ENCODE measurements at places on chromosomes 3 and 15.

- no peak for DNase-seq
These were observed 1045.7 kb upstream of the CFAP20DC start for GRCh38 chr3:60095516-60095915.

GRCh38 chr15:91099616-91099994, 452 bp upstream of the SV2B start:
- DNase-seq: peak; percentile 82

GRCh38 chr3:156449710-156450574, 105.0 kb downstream of the SSR3 start:
- DNase-seq: peak; percentile 53

DNA sequence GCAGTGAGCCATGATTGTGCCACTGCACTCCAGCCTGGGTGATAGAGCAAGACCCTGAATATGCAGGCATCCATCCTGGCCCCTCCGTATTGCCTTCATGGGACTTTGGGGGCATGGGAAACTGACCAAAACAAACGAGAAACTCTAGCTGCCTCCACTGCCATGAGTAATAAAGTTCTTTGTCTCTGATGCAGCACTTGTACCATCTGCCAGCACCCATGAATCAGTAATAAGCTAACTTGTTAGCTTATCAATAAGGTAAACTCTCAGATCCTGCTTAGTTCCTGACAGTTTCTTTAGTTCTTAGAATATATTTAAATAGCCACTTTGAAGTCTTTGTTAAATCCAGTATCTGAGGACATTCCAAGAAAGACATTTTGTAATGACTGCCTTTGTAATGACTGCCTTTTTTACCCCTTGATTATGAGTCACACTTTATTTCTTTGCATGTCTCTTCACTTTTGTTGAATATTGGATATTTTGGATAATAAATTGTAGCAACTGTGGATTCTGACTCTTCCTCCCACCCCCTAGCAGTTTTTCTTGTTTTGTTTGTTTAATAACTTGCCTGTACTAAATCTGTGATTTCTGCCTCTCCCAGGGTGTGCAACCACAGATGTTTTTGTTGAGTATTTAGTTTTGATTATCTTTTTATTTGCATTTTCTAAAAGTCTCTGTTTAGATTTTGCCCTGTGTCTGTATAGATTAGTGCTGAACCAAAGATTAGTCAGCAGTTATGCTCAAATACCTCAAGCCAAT, 136.9 kb downstream of the HCN4 start:
- no peak for DNase-seq

DNA sequence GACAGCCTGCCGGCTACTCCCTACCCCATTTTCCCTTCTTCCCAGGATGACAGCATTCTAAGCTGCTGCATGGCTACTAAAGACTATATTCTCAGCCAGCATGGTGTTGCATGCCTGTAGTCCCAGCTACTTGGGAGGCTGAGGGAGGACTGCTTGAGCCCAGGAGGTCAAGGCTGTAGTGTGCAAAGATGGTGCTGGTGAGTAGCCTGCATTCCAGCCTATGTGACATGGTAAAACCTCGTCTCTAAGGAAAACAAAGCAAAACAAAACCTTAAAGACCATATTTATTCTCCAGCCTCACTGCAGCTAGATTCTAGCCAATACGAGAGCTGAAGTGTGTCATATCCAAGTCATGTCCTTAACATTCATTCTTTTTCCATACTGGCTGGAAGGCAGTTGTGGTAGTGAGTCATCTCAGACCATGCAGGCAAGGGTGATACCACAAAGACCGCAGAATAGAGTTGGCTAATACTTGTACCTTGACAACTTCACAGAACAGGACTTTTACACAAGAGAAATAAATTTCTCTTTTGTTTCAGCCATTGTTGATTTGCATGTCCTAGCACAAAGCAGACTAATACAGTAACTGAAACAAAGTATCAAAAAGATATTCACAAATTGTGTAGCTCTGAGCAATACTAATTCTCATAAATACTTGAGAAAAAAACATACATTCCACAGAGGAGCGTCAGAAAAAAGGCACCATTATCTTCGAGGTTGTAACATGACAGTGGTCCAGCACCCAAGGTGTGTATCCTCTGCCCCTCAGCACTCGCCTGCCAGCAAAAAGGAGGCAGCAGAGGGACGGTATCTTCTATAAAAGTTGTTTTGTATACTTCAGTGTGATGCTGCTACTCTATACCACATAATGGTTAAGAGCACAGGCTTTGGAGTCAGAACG, 14.8 kb downstream of the PBRM1 start:
- DNase-seq: no peak

DNA sequence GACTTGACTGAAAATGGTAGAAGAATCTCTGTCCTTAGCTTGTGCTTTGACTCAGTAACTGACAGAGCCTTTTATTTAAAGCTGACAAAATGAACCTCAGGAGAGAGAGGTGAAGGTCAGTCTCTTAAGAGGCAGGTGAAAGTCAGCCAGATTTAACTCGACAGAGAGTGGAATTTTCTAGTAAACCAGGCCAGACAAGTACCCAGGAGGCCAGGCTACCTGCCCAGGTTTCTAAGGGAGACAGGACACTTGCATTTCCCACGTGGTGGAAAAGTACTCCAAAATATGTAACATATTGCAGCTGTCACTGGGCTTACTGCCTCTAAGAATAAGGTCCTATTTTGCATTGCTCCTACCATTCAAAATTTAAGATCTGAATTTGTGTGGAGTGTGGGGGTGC, 167.9 kb downstream of the FMN1 start:
- peak; percentile 61 for DNase-seq

Data from NCI-H69 (cell line).